Activated naive CD8-positive, alpha-beta T cell treated with anti-CD3 and anti-CD28 coated beads for 36 hours (primary cell): ENCODE measurements at places on chromosomes 1 and 21. TPM values are rescaled to one million over a fixed set of nuclear protein-coding genes. Genes with fewer than 3 reads are reported as not detected.

The GPR157 gene
- 2.3 TPM for total RNA-seq

The PALMD gene
- not detected for total RNA-seq

The SYTL1 gene
- total RNA-seq, result 45.5 TPM

The AVPR1B gene
- total RNA-seq, result not detected

The RIMS3 gene
- 1.1 TPM for total RNA-seq

- H3K27me3 ChIP-seq, result no peaks in the 10 kb centered on the region
- peak; percentile 70 for DNase-seq
These were observed 30.8 kb upstream of the RPTN start for GRCh38 chr1:152189657-152190442.

GRCh38 chr1:7149080-7149838 lies 364.0 kb downstream of the CAMTA1 start:
- DNase-seq, result no peak
- no peak overlapping the region for H3K27ac ChIP-seq
- H3K27me3 ChIP-seq, result peaks cover 4% of the 10 kb centered on the region
- H3K4me3 ChIP-seq, result no peak overlapping the region
- no peaks in the 10 kb centered on the region for H3K36me3 ChIP-seq

DNA sequence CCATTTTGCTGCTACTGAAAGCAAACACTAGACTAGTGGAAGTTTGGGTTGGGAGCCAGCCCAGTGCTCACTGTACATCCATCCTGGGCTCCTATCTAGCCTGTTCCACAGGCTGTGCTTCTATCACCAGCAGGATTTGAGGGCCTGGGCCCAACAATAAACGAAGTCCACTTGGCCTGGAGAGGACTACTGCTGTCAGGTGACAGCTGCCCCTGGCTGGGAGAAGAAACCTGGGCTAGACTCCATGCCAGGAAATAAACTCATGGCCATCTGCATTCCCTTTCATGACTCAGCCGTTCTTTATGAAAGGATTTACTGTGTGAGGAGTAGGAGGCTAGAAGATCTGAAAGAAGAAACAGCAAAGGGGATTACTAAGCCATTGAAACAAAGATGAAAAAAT lies 35.5 kb downstream of the COLGALT2 start:
- H3K4me3 ChIP-seq, result no peak overlapping the region
- H3K36me3 ChIP-seq, result peaks cover 4% of the 10 kb centered on the region
- peaks cover 15% of the 10 kb centered on the region for H3K4me1 ChIP-seq
- H3K27me3 ChIP-seq, result no peaks in the 10 kb centered on the region
- DNase-seq, result no peak

DNA sequence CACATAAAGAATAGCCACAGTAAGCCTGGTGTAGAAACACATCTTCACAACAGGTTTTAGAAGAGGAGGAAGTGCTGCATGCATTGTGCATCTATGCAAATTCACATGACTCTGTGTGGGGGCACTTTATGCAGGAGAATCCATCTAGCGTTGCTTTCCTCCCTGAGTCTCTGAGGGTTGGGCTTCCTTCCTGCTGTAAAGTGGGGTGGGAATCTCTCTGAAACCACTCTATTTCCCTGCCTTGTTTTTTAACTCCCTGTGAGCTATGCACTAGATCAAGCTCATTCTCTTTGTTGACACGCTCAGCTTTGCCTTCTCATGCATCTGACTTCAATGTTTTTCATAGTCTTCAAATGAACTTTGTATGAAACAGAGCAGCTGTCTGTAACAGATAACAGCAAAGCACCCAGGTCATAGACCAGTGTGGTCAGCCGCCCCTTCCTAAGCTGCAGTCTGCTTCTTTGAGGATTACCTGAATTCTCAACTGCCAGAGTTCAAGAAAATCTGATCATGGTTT lies 102.7 kb upstream of the DPH5 start:
- H3K27ac ChIP-seq, result peak overlapping the region; percentile 66
- no peak for DNase-seq
- peaks cover 5% of the 10 kb centered on the region for H3K36me3 ChIP-seq

- H3K4me1 ChIP-seq, result no peaks in the 10 kb centered on the region
- no peak overlapping the region for H3K27ac ChIP-seq
- H3K4me3 ChIP-seq, result no peak overlapping the region
These were observed 334.2 kb upstream of the CAMK1G start for GRCh38 chr1:209249280-209249670.

GRCh38 chr21:33266050-33266788 lies at the start of gene IL10RB:
IL10RB (plus strand) TSS chr21:33266367; CDS start chr21:33266466, 99 bp downstream.
- peak within 1 kb of the TSS; percentile 95 for H3K27ac ChIP-seq
- H3K36me3 ChIP-seq, result peaks cover 47% of the 10 kb centered on the region
- peaks cover 51% of the 10 kb centered on the region for H3K4me1 ChIP-seq
- H3K27me3 ChIP-seq, result no peaks in the 10 kb centered on the region

- H3K27ac ChIP-seq, result no peak overlapping the region
- peaks cover 2% of the 10 kb centered on the region for H3K36me3 ChIP-seq
- DNase-seq, result peak; percentile 6
- H3K4me1 ChIP-seq, result peaks cover 19% of the 10 kb centered on the region
- H3K27me3 ChIP-seq, result no peaks in the 10 kb centered on the region
These were observed 14.4 kb upstream of the OR2T10 start for GRCh38 chr1:248611883-248612414.
